Stimulated activated CD8-positive, alpha-beta memory T cell treated with anti-CD3 and anti-CD28 coated beads, Interleukin-2, amount 100 ng/mL, for 48 hours (primary cell): ENCODE measurements at places on chromosomes 7 and 10.

DNA sequence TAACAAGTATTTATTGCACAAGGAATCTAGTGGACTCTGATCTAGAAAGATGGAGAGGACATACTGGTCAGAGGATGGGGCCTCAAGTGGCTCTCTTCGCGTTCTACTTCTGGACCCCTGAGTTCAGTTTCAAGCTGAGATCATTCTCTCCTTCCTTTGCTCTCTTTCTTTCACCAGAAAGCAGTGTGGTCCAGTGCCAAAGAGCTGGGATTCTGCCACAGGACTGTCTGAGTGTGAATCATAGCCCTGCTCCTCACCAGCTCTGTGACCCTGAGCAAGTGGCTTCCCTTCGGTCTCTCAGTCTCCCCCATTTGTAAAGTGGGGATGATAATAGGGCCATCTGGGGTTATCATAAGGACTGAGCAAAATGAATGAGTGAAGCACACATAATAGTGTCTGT, 715.2 kb downstream of the SUGCT start:
- DNase-seq = no peak

GRCh38 chr7:37092548-37092947, 356.1 kb downstream of the ELMO1 start:
- DNase-seq = no peak

- no peak for DNase-seq
These were observed 143.2 kb downstream of the JAZF1 start for GRCh38 chr7:28037220-28038010.

DNA sequence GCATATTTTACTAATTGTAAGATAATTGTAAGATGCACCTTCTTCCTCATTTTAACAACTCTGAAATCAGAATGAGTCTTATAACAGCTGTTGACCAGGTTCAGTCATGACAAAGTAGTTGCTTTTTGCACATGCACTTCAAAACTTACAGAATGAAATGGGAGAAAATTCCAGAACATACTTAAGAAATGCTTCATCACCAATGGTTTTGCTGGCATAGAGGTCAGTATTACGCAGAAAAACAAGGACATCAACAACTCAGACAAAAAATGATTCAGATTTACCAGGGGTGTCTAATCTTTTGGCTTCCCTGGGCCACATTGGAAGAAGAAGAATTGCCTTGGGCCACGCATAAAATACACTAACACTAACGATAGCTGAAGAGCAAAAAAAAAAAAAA, 13.3 kb downstream of the COL28A1 start:
- no peak for DNase-seq

DNA sequence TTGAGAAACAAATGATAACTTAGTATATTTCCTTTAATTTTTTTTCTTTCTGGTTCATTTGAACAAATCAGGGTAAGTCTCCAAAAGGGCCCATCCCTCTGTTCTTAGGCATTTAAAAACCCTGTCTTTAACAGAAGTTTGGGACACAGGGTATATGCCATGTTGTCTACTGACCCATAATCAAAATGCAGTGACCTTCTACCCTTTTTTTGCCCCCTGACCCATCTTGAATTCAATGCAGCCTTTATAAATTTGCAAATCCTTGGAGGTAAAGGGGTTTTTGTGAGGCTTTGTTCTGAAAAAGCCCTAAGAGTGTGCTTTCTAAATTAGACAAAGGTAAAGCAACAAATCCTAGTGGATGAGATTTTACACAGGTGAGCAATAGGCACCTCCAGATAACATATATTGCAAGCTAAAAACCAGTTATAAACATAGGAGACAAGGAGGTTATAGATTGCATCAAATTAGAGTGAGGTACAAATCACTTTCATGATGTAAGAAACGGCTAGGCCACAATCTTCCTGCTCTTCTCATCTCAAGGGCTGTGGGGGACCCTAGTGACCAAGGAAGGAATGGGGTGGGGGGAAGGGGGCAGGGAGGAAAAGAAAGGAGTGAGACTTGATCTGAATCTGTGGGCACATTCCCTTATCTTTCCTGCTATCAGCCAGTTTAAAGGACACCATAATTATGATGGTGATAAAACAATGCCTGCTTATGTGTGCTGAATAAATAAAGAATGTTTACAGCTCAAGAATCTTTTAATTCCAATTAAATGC, 2.7 kb downstream of the SKIDA1 start:
- no peak for DNase-seq

DNA sequence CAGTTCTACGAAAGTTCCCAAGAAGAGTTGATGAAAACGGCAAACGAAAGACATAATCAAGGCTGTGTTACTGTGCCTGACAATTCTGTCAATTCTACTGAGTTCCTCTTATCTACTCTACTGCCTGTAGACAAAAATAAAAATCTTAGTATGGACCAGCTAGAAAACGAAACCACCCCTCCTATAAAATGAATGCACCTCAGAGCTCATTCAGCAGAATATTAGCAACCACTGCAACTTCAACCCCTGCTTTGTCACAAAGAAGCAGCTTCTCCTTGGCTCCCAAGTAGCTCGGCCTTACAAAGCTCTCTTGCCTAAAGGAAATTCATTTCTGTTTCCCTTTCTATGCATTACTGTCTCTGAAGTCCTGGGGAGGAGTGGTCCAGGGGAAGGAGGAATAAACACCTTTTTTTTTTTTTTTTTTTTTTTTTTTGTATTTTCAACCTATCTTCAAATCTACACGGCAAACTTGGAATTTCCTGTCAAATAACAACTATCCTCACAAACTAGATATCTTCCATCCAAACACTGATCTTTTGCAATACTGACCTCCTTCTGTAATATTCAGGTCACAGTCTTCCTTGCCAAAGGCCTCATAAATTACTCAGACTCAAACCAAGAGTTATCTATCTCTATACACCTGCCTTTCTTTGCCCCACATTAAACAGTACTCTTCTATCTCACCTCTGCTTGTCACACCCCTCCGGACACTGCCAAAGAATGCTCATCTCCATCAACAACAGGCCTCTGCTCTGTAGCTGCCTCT, 74.3 kb downstream of the GLI3 start:
- DNase-seq = no peak

DNA sequence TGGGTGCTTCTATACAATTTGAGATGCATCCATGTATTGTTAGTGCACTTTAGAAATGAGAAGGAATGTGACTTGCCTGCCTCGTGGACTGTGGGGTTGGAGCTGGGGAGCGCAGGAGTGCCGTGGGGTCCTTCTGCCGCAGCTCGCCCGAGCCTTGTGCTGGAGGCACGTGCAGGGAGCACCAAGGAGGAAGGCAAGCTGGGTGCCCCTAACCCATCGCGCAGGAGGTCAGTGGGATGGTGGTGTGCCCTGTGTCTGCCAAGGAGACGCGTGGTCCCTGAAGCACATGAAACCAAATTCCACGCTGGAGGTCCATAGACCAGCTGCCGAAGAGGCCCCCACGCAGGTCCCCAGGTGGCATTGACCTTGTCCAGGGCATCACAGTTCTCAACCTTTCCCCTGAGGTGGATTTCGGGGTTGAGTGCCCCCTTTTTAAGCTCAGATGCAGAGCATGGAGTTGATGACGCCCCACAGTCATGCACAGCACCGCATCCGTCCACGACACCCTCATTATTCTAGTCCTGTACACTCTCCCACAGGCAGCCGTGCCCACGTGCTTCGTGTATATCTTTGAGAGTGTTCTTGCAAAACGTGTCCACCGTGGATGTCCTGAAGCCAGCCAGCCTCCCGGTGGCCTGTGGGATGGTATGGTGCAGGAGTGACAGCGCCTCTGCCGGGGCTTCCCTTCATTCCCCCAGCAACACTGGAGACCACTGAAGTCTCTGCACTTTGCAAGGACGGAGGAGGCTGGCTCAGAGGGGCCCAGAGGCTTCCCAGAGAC, 35.5 kb downstream of the FKBP6 start:
- no peak for DNase-seq

GRCh38 chr7:47950714-47951113, 2.4 kb upstream of the PKD1L1 start:
- DNase-seq = no peak

DNA sequence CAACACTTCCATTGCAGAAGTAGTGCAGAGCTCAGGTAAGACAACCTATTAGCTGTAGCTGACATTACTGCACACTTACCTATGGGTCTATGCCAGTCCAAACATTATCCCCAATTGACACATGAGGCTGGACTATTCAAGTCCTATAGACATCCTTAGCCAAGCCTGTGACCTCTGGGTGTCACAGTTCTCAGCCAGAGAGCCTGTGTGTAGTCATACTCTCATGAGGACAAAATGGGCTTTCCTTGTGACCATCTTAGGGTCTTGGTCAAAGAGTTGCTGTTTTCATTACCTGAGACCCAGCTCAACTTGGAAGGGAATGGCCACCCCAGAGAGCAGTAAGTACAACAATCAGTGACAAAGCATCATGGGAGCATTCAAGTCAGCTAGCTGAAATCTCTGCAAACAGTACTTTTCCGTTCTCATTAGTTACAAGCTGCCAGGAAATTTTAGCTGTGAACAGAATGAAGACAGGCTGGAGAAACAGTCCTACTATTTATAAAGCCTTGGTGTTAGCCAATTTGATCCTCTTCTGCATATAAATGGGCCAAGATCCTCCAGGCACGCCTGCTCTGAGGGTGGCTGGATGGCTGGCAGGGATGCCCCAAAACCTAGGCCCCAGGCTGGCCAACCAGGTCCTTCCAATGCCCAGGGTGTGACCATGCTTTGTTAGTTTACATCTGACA, 44.3 kb downstream of the NUDCD3 start:
- DNase-seq = no peak

DNA sequence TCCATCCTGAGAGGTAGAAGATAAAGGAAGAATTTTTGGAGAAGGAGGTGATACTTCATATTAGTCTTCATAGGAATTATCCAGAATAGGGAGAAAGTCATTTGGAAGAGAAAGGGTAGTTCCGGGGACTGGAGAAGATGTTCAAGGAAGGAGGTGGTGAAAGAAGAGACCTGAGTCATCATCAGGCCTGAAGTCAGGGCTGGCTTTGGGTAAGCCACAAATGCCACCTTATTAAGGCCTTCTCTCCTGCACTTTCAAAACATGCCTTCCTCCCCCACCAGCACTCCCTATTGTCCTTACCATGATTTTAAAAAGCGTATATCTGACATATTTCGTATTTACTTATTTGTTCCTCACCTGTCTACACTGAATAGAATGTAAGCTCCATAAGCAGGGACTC, 112.2 kb upstream of the LRGUK start:
- no peak for DNase-seq

DNA sequence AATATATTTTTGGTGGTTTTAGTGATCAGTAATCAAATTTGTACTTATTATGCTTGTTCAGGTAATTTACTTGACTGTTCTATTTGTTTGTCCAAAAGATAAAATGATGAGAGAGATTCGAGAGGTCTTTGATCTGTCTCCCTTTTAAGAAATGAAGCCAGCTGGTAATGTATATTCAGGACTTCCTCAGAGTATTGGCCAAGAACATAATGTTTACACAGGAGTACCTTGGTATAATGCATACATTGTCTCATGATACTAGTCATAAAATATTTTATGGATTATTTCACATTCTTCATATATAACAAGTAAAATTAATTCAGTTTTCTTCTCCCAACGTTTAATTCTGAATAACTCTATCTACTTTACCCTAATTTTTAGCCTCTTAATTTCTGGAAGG, 100.9 kb downstream of the REEP3 start:
- DNase-seq = no peak

- DNase-seq = no peak
These were observed 89.6 kb downstream of the CHRM2 start for GRCh38 chr7:136958016-136958415.

DNA sequence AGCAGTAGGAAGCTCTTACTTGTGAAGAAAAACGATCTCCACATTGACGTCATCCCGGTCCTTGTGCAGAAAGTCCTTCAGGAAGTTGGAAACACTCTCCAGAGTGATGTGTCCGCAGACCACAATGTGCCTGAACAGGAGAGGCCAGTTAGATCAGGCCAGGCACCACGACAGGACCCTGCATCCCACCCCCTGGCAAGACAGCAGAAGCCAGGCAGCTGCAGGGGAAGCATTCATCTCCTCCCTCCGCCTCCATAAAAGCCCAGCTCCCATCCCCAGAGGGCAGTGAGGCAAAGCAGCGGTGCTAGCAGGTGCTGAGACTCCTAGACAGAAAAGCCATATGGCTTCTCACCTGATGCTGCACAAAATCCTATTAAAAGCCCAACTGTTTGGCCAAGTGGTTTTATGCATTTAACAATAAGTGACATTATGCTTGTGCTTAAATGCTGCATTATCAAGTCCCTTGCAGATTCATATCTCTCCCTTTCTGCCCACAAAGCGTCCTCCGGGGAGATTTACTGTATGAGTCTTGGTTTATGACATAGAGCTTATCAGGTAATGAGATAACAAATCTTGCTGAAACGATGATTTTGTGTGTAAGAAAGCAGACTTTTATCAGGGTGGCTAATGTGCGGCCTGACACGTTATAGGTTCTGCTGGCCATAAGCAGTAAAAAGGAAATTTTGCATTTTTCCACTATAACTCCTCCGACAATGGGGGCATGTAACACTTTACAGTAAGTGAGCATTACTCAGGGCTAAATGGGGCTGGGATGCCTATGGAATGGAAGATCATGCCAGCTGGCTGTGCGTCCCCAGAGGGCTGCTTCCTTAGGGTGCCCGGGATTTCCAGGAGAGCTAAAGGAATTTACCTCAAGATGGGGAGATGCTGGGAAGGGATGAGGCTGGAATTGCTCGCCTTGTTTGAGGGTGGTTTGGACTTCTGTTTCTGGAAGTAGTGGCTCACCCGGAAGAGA, 546.9 kb downstream of the KCNMA1 start:
- DNase-seq = no peak

DNA sequence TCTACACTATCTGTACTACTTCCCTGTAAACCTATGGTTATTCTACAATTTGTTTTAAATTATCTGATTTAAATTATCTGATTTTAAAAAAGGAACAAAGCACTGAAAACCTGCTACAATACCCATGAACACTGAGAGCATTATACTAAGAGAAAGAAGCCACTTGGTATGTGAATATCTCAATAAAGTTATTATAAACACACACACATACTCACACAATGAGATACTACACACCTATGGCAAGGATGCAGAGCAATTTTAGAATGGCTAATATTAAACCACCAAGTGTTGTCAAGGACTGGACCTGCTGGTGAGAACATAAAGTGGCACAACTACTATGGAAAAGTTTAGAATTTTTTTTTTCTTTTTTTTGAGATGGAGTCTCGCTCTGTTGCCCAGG, 82.7 kb downstream of the IGF2BP3 start:
- no peak for DNase-seq

GRCh38 chr10:33621101-33621500, 286.6 kb upstream of the NRP1 start:
- DNase-seq = no peak

DNA sequence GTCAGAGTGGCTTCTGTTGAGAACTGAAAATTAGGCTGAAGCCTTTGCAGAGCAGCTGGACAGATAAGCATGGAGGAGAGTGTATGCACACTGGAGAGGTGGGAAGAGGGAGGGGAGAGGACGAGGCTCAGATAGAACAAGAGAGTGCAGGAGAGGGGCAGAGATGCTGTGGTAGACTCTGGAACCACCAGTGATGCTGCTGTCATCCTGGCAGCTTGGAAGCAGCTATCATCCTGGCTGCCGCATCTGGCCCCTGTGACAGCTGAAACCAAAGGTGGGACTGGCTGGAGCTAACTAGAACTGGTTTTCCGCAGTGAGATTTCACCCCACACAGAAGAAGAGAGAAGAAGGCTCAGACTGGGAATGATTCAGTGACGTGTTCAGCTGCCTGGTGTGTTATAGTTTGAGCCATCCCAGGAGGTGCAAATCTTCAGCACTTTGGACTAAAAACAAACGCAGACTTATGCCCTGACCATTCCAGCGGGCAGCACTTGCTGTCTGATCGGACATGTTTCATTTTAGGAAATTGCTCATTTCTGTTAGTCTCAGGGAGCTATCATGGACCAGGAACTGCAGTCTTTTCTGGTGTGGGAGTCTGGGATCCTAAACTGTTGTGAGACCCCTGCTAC, 38.4 kb downstream of the EEPD1 start:
- DNase-seq = no peak
